T-helper 2 cell (primary cell): ENCODE measurements at places on chromosomes 2 and 18.

DNA sequence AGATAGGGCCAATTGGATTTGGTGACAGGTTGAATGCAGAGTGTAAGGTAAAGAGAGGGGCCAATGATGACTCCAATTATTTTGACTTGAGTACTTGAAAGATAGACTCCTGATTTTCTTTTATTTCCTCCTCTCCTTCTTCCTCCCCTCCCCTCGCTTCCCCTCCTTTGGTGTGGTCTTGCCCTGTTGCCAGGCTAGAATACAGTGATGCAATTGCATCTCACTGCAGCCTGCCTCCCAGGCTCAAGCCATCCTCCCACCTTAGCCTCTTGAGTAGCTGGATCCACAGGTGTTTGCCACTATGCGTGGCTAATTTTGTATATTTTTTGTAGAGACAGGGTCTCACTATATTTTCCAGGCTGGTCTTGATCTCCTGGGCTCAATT, 2.3 kb downstream of the DGUOK start:
- DNase-seq: no peak

GRCh38 chr2:16166327-16166981, 226.1 kb downstream of the MYCN start:
- no peak for DNase-seq

DNA sequence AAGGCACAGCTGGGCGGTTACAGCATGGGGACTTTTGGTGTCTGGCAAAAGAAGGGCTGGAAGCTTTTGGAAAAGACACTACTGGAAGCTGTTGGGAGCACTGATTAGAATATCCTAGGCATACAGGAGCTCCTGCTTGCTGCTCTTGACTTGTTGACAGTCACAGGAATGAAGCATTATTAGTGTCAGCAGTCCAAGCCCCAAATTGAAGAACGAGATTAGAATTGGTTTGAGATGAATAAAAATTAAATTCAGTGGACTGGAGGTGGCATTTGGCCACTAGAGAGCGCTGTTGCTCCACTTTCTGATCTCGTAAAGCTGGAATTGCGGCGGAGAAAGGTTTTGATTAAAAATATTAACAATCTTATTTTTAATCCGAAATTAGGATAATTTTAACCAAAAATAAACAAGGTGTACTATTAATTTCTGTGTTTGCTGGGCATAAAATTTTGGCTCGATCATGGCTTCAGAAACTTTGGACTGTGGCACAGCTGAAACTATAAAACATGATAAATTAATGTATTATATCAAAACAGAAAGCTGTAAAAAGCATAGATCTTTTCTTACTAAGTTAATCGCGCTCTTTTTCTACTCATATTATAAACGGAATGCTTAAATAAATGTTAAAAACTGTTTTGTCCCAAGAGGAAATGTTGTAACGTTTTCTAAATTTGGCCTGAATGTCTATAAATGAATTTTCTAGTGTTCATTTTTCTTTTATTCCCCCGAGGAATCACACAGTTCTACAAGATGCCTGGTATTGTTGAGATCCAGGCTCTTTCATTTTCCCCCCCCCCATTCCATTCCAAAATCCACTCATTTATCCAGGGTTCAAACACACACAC, 2.4 kb upstream of the HOXD8 start:
- peak; percentile 55 for DNase-seq

DNA sequence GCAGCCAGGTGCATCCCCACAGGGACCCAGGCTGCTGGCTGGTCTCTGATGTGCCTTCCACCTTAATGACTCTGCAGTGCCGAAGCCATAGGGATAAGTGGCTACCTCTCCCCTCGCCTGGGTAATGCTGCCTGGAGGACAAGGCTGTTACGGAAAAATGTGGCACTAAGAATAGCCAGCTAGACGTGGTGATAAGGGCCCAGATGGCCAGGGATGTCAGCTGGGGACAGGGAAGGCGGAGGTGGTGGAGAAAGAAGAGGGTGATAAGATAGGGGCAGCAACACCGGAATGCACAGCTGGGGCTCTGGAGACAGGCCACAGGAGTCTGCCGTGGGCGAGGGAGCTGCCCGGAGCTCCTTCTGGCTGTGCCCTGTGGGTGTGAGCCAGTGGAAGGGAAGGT, 170.6 kb downstream of the FHOD3 start:
- no peak for DNase-seq

GRCh38 chr2:160271171-160272086, 71.4 kb upstream of the ITGB6 start:
- DNase-seq: no peak

DNA sequence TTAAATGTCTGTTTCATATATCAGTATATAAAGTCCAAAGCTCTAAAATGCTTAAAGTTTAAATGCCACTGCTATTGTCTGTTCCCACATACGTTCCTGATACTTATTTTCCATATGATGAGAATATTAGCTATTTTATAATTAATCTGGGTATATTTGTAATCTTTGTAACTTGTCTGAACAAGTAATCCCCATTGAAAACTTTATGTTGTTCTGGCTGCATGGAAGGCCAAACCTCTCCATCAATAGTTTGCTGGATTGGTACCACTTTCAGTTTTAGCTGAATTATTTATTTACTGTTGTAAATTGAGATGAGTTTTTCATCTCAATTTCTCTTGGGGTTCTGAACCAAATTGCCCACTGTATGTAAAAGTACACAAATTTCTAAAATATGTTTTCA, 1.5 kb downstream of the MBD5 start:
- DNase-seq: no peak
